ENCODE measurements at places on chromosomes 2 and 18. TPM values are rescaled to one million over a fixed set of nuclear protein-coding genes. Genes with fewer than 3 reads are reported as not detected.

GRCh38 chr18:28108254-28108653, 68.7 kb downstream of the CDH2 start:
- no peak for DNase-seq

DNA sequence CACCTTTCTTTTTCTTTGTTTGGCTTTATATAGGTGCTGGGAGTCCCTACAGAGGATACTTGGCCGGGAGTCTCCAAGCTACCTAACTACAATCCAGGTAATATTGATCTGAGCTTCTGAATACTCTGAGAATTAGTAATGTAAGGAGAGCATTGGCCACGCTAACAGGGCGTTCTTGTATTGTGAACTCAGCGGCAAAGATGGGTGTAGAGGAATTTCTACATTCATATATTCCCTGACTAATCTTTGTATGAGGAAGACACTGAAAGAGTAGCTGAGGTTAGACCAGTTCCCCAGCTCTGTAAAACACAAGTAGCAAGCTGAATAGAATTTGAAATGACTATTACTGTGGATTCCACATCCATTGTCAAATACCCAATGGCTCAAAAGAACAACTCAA, 48.5 kb downstream of the CDK15 start:
- DNase-seq = no peak

DNA sequence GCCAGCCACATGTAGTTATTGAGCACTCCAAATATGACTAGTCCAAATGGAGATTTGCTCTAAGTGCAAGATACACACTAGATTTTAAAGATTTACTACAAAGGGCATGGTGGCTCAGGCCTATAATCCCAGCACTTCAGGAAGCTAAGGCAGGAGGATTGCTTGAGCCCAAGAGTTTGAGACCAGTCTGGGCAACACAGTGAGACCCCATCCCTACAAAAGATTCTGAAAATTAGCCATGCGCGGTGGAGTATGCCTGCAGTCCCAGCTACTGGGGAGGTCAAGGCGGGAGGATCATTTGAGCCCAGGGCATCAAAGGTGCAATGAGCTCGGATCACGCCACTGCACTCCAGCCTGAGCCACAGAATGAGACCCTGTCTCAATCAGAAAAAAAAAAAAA, 93.5 kb upstream of the HNRNPA3 start:
- DNase-seq = no peak

Gene KCMF1
- polyA plus RNA-seq = 42.7 TPM

Gene SPEG
- polyA plus RNA-seq = 226 TPM

Gene CCBE1
- 0.37 TPM for polyA plus RNA-seq

DNA sequence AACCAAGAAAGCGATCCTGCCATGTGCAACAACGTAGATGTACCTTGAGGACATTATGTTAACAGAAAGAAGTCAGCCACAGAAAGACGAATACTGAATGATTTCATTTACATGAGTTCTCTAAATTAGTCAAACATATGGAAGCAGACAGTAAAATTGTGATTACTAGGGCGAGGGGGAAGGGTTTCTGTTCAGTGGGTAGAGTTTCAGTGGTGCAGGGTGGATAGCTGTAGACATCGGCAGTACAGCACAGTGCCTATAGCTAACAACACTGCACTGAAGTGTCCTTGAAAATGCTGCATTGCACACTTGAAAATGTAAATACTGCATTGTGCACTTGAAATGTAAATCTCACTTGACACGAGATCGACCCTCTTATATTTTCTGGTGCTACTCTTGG, 275.3 kb downstream of the GALR1 start:
- no peak for DNase-seq

Gene CD8B2
- 1.8 TPM for polyA plus RNA-seq

GRCh38 chr18:400456-400855, 100.0 kb downstream of the COLEC12 start:
- no peak for DNase-seq

- no peak for DNase-seq
Observed at GRCh38 chr2:54350426-54350825, 94.4 kb upstream of the TSPYL6 start.

DNA sequence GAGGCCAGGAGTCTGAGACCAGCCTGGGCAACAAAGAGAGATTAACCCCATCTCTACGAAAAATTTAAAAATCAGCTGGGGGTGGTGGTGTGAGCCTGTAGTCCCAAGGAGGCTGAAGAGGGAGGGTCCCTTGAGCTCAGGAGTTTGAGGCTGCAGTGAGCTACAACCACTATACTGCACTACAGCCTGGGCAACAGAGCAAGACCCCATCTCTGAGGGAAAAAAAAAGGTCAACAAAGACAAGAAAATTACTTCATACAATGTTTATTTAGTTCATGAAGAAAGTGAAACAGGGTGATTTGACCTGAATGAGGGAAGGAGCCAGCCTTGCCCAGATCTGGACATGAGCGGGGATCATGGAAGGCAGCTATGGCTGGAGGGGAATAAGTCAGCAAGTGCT, 59.1 kb downstream of the TMEM163 start:
- no peak for DNase-seq

DNA sequence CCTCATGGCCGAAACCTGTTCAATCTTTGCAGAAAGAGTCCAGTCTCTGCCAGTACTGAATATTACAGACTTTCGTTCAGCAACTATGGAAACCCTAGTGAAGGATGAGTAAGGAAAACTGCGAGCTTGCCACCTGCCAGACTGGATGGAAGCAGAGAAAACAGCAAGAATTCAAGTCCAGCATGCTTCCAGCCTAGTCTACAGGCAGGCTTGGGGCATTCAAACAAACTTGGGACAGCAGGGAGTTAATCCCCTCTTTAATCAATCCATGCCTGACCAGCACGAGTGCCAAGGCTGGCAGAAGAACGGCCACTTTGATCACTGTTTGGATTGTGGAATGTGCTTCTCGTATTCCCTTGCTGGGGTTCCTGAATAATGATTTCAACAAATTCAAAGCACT, 145.2 kb downstream of the EPHA4 start:
- DNase-seq = no peak

DNA sequence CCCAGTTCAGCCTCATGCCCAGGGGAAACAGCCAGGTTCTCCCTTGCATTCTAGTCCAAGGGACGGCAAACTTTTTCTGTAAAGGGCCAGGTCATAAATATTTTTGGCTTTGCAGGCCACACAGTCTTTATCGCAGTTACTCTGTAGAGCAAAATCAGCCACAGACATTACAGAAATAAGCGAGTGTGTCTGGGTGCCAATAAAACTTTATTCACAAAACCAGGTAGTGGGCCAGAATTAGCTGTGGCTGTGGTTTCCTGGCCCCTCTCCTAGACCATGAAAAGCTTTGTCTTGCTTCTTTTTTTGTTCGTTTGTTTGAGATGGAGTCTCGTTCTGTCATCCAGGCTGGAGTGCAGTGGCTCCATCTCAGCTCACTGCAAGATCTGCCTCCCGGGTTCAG, 80.1 kb downstream of the EIPR1 start:
- DNase-seq = no peak

- no peak for DNase-seq
Observed at GRCh38 chr2:42071791-42072190, 24.0 kb downstream of the PKDCC start.

GRCh38 chr2:207933396-207934065, 91.8 kb downstream of the PLEKHM3 start:
- DNase-seq = no peak

- no peak for DNase-seq
Observed at GRCh38 chr2:214695789-214696188, 113.7 kb downstream of the BARD1 start.

Gene ERBB4
- polyA plus RNA-seq = 0.13 TPM

DNA sequence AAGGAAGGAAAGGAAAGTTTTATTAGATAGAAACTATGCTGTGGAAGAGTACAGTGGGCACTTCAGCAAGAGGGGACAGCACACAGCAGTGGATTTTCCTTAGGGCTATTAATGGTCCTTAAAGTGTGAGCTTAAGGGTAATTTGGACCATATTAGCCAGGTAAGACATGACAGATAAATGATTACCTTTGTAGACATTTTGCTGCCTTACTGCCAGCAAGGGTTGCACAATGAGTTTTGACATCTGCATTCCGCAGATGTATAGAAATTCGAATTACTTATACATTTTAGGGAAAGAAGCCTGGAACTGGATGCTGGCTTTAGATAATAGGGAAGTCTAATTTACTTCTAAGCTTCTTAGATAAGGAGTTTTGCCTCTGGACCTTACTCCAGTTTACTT, 14.0 kb upstream of the UBE2F start:
- DNase-seq = no peak

- DNase-seq = no peak
Observed at GRCh38 chr2:45980161-45980865, 316.9 kb upstream of the EPAS1 start.

DNA sequence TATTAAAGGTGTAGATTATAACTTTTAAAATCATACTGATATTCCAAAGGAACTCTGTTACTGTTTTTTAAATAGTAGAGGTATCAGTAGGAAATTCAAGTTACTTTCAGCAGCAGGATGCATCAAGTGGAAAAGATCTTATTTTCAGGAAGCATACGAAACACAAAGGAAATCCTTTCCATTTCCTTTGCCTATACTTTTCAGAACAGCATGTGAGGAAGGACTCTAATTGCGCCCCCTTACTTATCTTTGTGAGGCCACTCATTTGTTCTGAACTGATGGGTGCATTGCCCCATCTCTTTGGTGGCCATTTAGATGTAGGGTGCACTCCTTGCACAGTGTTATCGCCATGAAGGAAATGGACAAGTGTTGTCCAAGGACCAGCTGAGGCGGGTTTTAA, 145.3 kb downstream of the BABAM2 start:
- DNase-seq = no peak

DNA sequence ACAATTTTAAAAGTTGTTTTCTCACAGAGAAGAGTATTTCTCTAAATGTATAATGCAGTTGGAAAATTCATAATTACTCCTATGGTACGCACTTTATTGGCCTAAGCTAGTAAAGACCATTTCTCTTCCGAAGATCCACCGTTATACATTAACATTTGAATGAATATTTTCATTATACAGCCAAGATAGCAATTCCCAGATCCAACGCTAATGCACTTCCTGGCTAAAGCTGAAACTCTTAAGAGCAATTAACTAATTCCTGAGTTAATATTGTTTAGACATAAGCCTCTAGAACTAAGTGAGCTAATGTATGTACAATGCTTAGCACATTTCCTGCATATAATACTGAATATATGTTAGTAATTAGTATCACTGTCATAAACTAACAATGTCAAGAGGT, 56.2 kb downstream of the PDK1 start:
- no peak for DNase-seq

GRCh38 chr18:77737405-77737804, 487.8 kb downstream of the GALR1 start:
- DNase-seq = no peak

GRCh38 chr2:218405086-218405745, 5.5 kb downstream of the CTDSP1 start:
- DNase-seq = no peak

DNA sequence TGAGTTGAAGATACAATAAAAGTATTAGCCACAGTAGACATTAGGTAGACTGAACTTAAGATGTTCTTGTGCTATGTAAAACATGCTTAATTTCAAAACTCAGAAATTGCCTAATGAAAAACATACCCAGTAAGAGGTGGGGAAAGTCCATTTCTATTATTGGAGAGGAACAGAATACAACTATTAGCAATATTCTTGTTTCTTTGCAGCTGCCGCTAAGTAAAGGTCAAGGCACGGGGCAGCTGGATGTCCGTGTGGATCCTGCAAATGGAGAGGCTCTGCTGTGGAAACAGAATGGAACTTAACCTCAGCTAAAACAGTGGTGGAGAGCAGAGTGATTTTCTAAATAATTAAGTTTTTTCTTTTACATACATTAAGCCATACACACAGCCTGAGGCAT, 139.2 kb upstream of the ARHGAP28 start:
- no peak for DNase-seq

DNA sequence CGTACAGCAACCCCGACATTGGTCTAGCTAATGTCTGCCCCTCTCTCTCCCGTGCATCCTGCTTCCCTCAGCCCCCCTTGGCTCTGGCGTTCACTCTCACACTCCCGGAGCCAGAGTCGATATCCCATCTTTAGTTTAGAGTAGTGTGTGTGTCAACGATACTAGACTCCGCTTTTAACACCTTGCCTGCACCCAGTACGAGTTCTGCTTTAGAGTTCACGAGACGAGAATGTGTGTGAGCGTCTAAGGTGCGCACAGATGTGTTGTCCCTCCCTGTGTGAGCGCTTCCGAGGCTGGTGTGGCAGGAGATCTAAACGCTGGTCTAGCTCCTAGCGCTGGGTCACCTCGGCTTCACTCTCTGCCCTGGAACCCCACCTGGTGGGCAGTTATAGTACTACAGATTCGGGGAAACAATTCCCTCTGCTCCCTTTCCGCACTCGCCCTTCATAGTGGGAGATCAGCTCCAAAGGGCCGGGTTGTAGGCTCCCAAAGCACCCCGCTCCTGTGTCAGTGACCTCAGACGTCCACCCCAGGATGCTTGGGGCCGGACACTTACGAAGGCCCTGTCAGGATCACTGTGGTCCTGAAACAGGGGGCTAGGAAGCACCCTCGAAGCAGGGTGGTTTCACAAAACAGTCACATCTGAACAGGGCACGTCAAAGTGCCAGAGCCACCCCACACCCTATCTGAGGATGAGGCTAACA, 2.6 kb upstream of the CYP26B1 start:
- peak; percentile 69 for DNase-seq

- no peak for DNase-seq
Observed at GRCh38 chr18:28357766-28358401, 181.0 kb upstream of the CDH2 start.

GRCh38 chr18:7393080-7393479, 162.2 kb downstream of the LRRC30 start:
- DNase-seq = no peak

Gene ANKRD29
- 13.6 TPM for polyA plus RNA-seq

GRCh38 chr2:196233805-196234475, 62.6 kb upstream of the STK17B start:
- DNase-seq = no peak

DNA sequence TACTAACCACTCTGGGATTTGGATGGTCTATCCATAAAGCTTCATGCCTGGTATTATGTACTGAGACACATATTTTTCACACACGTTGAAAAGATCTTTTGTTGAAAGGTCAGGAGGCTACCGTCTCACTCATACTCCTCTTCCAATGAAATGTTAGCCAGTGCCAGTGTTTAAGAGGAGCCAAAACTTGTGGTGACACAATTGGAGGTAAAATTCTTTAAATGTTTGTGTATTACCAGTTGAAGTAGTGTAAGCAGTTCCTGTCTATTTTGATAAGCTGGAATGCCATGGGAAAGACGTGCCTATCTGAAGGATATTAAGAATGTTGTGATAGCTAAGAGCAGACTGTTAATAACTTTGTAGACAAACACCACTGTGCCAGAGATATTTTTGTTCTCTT, 32.1 kb downstream of the MARCHF7 start:
- DNase-seq = no peak

Gene NIF3L1
- polyA plus RNA-seq = 27.8 TPM

- peak; percentile 71 for DNase-seq
Observed at GRCh38 chr2:95207111-95207961, at the start of gene ZNF892. TSS of gene ZNF892 (plus strand) at chr2:95207521. CDS start at chr2:95207816, 295 bp downstream.

Data from urinary bladder (tissue), 4 donors.